ENCODE measurements at places on chromosomes 5 and 9.

GRCh38 chr5:64497386-64497785 lies 8.4 kb upstream of the RGS7BP start:
- DNase-seq, result no peak

DNA sequence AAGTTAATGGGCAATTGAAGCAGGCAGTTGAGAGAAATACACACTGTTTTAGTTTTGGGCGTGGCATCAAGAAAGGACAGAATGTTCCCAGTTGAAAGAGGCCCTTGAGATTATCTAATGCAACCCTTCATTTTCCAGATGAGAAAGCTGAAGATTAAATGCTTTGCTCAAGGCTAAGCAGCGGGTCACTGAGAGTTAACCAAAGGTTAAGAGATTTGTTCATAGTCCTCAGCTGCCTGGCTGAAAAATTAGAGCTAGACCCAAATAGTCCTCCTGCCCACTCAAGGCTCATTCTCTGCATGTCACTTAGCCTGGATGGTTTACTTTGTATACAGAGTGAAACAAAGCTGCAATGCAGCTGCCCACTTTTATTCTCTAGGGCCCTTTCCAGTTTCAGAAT lies 46.7 kb upstream of the MAMDC2 start:
- DNase-seq, result no peak

- no peak for DNase-seq
Observed at GRCh38 chr9:126844085-126844484, 16.4 kb upstream of the ZBTB34 start.

DNA sequence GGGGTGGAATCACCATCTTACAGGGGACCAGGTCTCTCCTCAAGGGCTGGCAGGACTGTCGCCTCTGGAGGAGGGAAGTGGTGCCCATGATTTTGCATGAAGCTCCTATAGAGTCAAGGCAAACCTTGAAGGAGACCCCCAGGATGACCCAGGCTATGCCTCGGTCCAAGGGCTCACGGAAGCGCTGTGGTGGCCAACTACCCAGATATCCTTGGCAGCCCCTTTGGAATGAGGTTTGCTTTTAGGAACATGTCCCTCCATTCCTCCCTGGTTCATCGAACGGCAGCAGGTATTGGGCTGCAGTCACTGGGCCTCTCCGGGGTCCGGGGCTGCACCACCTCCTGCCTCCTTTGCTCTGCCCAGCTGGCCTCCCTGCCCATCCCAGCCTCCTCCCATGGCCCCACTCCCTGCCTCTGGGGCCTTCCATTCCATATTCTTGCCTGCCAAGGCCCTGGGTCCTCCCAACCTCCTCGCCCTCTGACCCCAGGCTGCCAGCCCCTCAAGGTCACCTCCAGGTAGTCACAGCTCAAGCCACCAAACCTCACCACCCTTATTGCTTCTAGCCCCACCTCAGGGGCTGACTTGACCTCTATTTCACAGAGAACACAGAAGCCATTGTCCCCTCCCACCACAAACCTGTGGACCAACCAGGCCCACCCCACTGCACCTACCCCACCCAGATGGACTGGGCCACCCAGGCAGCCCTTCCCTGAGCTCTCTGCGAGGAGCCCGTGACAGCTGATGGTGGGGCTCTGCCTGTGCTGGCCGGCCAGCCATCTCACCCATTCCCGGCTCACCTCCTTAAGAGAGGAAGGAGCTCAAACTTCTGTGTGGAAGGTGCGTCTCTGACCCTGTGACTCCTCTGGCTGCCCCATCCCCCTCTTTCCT lies 3.6 kb upstream of the IL3 start:
- no peak for DNase-seq

DNA sequence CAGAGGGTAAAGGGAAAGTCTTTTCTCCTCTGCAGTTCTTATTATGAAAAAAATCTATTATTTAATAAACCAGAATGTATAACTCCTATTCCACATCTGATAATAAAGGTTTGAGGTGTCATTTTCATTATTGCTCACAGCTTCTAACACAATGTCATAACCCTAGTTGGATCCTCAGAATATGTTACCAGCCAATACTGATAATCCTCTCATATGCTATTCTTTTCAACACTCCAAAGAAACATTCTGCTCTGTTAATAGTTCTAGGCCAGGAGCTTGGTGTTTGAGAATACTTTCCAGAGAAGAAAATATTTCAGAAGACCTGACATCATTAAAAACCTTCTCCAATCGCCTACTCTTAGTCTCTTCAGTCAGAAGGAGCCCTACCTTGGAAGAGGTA lies 127.1 kb downstream of the PIK3R1 start:
- no peak for DNase-seq
